Breast epithelium (tissue), 4 donors: ENCODE measurements at places on chromosomes 7 and 10. TPM values are rescaled to one million over a fixed set of nuclear protein-coding genes. Genes with fewer than 3 reads are reported as not detected.

DNA sequence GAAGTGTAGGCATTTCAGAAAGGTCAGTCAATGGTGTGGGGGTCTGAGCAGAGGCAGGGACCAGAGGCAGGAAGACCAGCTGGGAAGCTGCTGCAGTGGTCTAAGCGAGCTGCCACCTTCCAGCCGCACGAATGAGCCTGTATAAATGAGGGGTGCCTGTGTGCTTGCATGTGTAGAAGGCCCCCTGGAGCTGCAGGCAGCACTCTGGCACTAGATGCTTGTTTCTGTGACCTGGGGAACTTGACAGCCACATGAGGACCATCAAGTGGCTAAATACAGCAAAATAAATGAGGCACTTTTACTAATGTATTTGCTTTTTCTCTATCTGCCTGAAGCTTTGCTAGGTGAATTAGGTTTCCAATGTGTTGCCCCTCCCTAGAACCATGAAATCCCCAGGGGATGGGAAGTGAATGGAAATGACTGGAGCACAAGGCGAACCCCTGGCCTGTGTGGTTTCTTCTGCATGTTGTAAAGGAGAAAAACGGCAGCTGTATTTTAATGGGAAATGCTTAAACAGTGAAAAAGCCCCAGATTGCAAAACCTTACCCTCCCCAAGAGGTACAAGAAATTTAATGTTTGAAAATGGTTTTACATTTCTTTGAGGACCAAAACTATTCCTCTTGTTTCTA is 57.7 kb downstream of the PYROXD2 start:
- DNase-seq = no peak
- no peak overlapping the region for H3K27ac ChIP-seq
- no peaks in the 10 kb centered on the region for H3K27me3 ChIP-seq
- H3K4me1 ChIP-seq = no peaks in the 10 kb centered on the region

- H3K4me3 ChIP-seq = no peak overlapping the region
- no peaks in the 10 kb centered on the region for H3K36me3 ChIP-seq
- no peaks in the 10 kb centered on the region for H3K4me1 ChIP-seq
- no peak for DNase-seq
- no peak overlapping the region for H3K27ac ChIP-seq
- H3K27me3 ChIP-seq = no peaks in the 10 kb centered on the region
Measured at GRCh38 chr10:33493497-33493896, 159.0 kb upstream of the NRP1 start.

GRCh38 chr7:832968-833424 is 720 bp downstream of the SUN1 start:
- DNase-seq = no peak
- no peaks in the 10 kb centered on the region for H3K36me3 ChIP-seq
- H3K4me1 ChIP-seq = peaks cover 9% of the 10 kb centered on the region
- H3K27ac ChIP-seq = peak overlapping the region; percentile 90

DNA sequence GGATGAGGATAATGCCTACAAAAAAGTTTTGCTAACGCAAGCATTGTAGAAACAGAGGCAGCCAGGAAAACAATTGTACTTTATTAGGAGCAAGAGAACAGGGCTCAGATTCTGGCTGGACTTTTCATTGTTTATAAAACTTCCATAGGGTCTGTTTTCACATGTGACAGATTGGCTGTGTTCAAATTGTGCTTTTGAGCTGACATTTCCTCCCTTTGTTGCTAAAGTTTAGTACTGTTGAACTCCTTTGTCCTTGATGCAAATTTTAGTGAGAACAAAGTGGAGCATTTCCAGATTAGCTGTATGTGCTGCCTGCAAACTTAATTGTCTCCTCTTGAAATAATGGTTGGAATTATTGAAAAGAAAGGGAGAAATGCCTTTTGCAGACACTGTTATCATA is 221.0 kb upstream of the FZD1 start:
- peaks cover 3% of the 10 kb centered on the region for H3K4me1 ChIP-seq
- H3K36me3 ChIP-seq = no peaks in the 10 kb centered on the region
- H3K27me3 ChIP-seq = no peaks in the 10 kb centered on the region

GRCh38 chr7:46143421-46143820 is 222.3 kb upstream of the IGFBP3 start:
- no peak overlapping the region for H3K4me3 ChIP-seq
- H3K27ac ChIP-seq = no peak overlapping the region
- H3K27me3 ChIP-seq = no peaks in the 10 kb centered on the region

DNA sequence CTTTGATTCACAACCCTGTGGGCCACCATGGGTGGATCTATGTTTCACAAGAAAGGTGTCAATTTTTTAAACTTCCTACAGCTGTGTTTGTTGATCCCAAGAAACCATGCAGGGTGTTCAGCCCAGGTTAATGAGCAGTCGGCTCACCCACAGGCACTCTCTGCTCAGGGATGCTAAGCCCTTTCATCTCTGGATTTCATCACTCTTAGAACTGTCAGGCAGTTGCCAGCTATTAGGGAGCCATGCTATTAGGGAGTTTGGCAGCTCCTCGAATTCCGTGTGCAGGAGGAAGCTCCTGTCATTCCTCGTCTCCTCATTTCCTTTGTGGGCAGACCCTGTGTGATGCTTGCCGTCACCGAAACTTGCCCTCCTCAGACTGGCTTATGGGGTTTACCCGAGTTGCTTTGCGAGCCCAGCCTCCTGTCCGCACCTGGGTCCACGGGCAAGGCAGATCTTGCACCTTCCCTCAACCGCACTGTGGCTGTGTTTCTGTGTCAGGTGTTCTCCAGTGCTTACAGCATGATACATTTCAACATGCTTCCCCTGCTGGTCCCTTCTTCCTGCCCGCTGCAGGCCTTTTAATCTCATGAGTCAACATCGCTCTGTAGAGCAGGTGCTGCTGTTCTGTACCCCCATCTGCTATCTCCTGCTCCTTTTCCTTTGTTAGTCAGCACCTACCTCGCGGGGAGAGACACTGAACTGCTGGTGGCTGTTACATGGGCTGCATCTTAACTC is 509.8 kb downstream of the SUGCT start:
- no peak for DNase-seq
- H3K36me3 ChIP-seq = no peaks in the 10 kb centered on the region
- no peak overlapping the region for H3K4me3 ChIP-seq
- no peaks in the 10 kb centered on the region for H3K4me1 ChIP-seq
- no peak overlapping the region for H3K27ac ChIP-seq

GRCh38 chr7:101315336-101315735 is 6.3 kb downstream of the IFT22 start:
- no peaks in the 10 kb centered on the region for H3K36me3 ChIP-seq
- H3K27ac ChIP-seq = no peak overlapping the region
- H3K4me1 ChIP-seq = no peaks in the 10 kb centered on the region

DNA sequence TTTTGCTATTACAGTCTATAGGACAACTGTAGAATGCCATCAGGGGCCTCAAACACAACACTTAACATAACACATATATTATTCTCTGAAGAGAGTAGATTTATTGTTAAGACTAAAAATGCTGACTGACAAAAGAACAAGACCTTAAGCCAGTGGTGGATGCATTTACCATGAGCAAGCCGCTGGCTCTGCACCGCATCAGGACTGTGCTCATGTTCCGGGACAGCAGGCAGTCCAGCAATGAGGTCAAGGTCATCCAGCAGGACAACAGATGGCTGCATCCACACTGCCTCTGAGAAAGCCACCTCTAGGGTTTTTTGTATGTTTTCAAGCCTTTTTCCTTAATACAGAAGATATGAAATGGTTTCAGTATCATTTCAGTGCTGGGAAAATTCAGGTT is 23.8 kb downstream of the PEX1 start:
- peaks cover 5% of the 10 kb centered on the region for H3K36me3 ChIP-seq
- H3K27ac ChIP-seq = no peak overlapping the region
- H3K4me1 ChIP-seq = no peaks in the 10 kb centered on the region
- no peak overlapping the region for H3K4me3 ChIP-seq

The SPDYE16 gene
- total RNA-seq = not detected

The BMI1 gene
- 48.5 TPM for total RNA-seq

The UBE3C gene
- total RNA-seq = 96.4 TPM

The GLRX3 gene
- 43.5 TPM for total RNA-seq

The FAM149B1 gene
- 19.4 TPM for total RNA-seq

The SP8 gene
- total RNA-seq = not detected

The ATOH7 gene
- total RNA-seq = 0.64 TPM

The RHBDD2 gene
- total RNA-seq = 36.6 TPM

The TDRD1 gene
- total RNA-seq = 0.73 TPM

The PON1 gene
- total RNA-seq = 0.29 TPM
